ENCODE measurements at places on chromosomes 6 and 20.

GRCh38 chr6:162343198-162343935, 384.2 kb downstream of the PRKN start:
- DNase-seq: no peak

DNA sequence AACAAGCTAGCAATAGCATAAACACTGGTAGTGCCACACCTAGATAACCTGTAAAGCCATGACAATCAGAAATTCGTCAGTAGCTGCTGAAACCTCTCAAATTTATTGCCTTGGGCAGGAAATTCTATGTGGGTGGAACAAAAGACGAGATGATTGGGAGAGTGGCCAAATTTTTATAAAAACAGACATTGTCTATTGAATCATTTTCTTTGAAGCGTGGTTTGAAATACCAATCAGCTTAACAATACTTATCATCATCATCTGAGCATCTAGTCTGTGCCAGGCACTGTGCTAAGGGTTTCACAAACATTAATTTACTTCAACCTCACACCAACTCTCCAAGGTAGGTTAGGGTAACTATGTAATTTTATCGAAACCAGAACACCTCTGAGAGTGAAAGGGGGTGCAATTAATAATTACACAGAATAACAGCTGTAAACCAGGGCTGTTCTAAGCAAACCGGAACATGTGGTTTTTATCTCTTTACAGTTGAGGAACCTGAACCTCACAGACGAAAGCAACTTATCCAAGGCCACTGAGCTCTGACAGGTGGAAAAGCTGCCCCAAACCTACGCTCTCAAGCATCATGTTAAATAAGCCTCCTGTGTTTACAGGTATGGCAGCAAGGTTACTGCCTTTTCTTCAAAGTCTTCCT, 43.4 kb downstream of the NHSL1 start:
- DNase-seq: no peak

DNA sequence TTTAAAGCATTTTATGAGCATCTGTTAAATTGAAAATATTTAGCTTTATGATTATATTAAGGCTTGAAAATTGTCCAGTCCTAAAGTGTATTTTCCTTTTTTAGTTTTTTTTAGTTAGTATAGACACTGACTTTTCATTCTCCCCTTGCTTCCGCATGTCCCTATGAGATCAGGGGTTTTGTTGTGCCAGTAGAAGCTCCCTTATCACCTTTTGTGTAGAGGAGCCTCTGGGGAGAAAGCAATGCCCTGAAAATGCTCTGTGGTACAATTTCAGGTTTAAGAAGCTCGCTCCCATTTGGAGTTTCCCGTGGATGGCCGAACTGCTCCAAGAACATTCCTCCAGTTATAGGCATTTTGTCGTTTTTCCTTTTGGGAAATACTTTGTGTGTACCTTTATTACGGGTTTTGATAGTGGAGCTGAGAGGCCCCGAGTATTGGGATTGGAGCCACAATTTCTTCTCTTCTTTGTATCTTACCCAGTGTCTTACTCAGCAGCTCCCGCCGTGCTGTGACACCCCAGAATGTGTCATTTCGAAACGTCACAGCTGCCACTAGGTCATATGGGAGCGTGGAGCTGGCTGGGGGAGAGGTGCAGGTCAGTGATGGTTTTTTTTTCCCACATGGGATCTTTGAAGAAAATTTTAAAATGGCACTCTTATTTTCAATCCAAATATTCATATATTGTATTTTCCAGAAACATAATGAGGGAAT, 49.9 kb downstream of the RPRD1B start:
- no peak for DNase-seq

DNA sequence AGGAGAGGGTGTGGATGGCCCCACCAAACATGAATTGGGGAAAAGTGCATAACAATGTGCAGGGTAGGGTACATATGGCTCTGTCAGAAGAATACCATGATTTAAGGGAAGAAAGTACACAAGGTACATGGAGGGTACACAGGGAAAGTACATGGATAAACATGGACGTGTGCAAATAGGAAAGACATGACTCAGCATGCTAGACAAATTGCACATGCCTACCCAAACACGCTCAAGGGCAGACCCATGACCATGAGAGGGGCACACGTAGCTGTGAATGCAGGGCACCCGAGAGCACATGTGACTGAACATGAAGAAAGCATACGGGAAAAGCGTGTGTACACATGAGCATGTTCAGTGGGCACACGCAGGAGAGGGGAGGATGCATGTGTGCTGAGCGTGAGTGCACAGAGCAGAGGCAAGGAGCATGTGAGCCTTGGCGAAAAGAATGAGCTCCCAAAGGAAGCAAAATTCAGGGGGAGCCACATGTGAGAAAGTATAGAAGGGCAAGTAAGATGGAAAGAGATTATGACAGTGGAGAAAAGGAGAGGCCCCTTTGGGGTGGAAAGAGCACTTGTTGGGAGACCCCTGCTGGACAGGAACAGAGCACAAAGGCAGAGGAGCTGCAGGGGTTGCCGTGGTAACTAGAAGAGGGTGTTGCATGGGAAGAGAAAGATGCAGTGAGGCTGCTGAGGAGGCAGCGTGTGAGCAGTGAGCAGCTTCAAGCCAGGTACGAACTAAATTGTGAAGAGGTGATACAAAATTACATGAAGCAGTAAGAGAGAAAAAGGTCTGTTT, 17.8 kb downstream of the OR2H2 start:
- DNase-seq: no peak

DNA sequence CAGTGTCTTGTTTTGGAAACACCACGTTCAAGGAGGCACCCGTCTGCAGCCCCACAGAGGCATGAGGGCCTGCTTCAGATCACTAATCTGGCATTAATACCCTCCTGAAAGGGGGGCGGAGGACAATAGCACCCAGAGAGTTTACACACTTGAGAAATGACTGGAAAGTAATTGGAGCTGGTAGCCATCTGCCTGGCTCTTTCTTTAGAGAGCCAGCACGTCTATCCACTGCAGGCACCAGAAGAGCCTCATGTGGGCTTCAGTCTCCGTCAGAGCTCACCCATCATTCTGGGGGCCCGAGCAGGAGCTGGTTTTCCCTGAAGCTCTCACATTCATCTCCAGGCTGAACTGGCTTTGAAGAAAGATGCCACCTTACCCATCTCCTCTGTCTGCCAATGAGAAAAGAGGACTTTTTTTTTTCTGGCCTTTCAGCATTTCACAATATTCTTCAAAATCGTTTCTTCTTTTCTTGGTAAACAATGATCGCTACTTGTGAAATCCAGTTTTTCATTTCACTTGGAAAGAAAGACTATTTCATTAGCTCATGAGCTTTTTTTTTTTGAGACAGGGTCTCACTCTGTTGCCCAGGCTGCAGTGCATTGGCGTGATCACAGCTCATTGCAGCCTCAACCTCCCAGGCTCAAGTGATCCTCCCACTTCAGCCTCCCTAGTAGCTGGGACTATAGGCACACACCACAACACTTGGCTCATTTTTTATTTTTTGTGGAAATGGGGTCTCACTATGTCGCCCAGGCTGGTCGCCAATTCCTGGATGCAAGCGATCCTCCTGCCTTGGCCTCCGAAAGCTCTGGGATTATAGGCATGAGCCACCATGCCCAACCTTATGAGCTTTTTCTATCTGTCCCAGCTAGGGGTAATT, 124.7 kb upstream of the ZNF217 start:
- no peak for DNase-seq

- DNase-seq: no peak
These were observed 65.9 kb upstream of the SLC22A23 start for GRCh38 chr6:3522561-3523260.

DNA sequence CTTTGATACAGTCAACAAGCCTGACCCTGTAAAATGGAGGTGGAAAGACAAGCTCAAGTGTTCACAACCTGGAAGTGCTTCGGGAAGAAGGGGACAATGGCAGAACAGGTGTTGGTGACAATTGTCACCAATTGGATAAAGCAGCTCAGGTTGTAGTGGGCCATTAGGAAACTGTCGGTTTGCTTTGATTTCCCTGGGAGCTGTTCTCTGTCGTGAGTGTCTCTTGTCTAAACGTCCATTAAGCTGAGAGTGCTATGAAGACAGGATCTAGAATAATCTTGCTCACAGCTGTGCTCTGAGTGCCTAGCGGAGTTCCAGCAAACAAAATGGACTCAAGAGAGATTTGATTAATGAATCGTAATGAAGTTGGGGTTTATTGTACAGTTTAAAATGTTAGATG, 15.0 kb downstream of the CCR6 start:
- no peak for DNase-seq

GRCh38 chr6:82870582-82871172, 195.0 kb downstream of the UBE3D start:
- DNase-seq: no peak

GRCh38 chr6:11645016-11645415, 107.5 kb downstream of the TMEM170B start:
- no peak for DNase-seq

DNA sequence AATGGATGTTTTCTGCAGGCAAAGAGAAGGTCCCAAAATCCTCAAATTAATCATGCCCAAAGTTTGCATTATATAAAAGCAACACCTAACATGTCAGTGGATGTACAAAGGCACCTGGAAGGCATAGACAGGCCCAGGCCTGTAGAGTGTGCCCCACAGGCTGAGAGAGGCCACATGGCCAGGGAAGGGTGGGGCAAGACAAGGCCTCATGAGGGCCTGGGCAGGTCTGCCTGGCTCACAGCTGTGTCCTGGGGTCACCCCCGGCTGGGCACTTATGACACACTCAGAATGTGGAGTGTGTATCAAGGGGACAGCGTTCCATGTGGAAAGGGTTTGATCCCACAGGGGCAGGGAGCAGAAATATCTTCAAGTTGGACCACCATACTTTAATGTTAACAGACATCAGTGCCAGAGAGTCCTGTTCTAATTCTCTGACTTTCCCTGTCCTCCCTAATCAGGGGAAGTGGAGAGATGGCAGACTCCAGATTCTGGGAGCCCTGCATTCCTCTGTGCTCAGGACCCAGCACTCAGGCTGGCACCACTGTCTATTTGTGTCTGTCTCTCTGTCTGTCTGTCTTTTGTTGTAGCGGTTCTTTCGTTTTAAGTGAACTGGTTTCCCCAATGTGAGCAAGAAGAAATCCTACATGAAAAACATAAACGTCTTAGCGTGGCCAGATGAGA, 178.3 kb upstream of the FOXA2 start:
- DNase-seq: no peak

DNA sequence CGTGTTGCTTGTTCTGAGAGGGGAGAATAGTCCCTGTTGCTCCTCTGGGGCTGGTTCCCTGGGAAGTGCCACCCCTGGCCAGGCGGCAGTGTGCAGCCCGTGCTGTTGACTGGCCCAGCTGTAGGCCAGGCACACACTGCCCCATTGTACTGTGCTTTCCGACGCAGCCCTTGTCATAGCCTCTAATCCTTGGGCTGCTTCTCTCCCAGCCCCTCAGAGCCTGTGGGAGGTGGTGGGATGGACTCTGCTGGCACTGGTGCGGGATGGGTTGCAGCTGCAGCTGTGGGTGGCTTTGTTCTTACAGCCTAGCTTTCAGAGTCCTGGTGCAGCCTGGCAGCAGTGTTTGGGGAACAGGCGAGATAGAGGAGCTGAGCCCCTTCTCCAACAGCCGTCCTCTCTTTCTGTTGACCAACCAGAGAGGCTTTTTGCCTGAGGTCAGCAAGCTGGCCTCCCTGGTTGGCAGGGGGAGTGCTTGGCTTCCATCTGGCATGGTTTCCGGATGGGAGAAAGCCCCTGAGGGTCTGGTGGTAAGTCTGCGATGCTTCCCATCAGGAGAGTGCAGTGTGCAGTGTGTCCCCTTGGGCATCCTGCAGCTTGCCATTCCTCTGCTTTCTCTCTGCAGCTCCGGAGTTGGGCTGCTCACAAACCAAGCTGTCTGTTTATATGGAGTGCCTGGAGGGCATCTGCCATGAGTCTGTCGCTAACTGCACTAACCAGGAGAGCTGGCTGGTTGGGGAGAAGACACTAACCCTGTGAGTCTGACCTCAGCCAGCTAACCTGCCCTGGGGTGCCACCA, 12.1 kb downstream of the TJAP1 start:
- no peak for DNase-seq

- no peak for DNase-seq
These were observed 112.5 kb downstream of the JPH2 start for GRCh38 chr20:44074252-44075151.

GRCh38 chr6:115969207-115969929, 91.3 kb downstream of the FRK start:
- no peak for DNase-seq

GRCh38 chr6:3811191-3811590, 38.0 kb upstream of the FAM50B start:
- DNase-seq: no peak

GRCh38 chr6:3350252-3350796, 91.6 kb downstream of the PSMG4 start:
- no peak for DNase-seq

GRCh38 chr6:109381061-109381746, 1.1 kb downstream of the CD164 start:
- no peak for DNase-seq

- no peak for DNase-seq
These were observed 27.8 kb downstream of the ASIP start for GRCh38 chr20:34268851-34269636.
